ENCODE measurements at places on chromosomes 3 and 15.

- DNase-seq = no peak
Measured at GRCh38 chr15:72184165-72184811, 13.3 kb downstream of the GRAMD2A start.

- peak; percentile 77 for DNase-seq
Measured at GRCh38 chr15:67100801-67101581, 35.6 kb downstream of the SMAD3 start.

DNA sequence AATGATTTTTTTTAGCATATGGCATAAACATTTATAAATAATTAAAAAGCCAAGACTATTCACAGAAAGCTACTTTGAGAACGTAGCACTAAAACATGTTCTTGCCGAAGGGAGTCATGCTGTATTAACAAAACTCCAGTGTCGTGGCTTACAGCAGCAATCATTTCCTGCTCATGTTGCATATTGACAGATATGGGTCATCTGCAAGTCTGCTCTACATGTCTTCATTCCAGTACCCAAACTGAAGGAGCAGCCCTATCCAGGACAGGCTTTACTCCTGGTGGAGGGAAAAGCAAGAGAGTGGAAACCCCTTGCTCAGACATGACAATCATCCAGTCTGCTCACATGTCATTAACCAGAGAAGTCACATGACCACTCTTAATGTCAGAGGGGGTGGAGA is 87.6 kb downstream of the NEK11 start:
- no peak for DNase-seq

DNA sequence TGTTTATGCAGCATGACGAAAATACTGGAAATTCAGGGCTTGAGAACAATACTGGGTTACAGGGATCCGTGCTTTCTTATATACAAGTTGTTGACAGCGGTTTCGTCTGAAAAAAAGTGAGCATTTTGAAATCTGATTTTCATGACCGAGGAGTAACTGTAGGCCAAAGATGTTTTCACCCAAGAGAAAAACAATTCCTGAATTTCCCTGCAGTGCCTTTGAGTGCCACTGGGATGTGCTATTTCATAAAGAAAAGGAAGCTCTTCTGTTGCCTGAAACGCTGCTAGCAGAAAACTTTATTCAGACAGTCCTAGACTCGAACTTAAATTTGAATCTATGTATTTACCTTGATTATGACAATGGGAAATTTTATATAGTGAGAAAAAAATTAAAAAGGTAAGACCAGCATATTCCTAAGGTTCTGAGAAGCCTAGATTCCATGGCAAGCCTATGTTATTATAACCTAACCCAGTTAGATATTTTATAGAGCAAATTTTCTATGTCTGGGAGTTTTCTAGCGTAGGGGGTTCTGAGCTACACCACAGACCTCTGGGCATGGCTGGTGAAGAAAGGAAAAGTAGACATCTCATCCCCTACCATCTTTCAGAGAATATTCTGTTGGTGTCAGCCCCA is 30.2 kb downstream of the KCNAB1 start:
- no peak for DNase-seq

DNA sequence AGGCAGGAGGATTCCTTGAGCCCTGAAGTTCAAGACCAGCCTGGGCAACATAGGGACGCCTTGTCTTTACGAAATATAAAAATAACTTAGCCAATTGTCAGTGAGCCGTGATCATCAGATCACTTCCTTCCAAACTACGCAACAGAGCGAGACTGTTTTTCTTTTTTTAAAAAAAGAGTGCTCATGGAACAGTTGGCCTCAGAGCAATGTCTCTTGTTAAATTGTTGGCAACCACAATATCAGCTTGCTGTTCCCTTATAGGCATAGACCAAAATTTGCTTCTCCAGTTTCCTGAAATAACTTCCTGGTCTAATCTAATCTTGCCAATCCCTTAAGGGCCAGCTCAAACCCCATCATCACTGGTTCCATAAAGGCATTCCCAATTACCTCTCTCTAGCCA is 93.3 kb upstream of the SLC4A7 start:
- DNase-seq = no peak

DNA sequence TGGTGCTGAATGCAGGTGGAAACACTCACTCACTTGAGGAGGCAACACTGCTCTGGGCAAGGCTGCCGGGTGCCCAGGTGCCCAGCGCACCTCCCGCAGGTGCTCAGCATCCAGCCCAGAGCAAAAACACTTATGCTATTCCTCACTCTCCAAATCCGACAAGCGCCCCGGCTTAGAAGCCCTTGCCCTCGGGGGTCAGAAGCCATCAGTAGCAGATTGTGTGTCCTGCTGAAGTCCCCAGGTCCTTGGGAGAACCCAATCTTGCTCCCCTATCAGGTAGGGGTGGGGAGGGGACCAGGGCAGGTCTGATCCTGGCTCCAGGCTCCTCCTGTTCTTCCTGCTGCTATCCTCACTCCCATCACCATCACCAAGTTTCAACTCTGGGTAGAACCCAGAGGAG is 46.7 kb downstream of the TLE3 start:
- DNase-seq = no peak

DNA sequence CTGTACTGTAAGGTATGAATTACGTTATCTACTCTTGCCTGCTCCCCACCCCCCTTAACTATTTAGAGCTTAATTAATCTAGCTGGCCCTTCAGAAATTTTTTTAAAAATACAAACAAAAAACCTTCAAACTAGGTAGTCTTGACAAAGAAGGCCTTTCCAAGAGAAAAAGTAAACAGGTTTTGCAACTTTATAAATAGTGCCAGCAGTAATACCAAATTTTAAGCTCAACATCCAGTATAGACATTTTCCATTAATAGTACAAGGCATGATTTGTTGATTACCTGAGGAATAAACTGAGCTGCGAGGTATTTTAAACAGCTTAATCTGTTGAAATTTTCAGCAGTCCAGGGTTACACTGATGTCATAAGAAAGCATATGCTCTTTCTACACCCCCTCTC is 20.1 kb downstream of the STX19 start:
- DNase-seq = no peak

DNA sequence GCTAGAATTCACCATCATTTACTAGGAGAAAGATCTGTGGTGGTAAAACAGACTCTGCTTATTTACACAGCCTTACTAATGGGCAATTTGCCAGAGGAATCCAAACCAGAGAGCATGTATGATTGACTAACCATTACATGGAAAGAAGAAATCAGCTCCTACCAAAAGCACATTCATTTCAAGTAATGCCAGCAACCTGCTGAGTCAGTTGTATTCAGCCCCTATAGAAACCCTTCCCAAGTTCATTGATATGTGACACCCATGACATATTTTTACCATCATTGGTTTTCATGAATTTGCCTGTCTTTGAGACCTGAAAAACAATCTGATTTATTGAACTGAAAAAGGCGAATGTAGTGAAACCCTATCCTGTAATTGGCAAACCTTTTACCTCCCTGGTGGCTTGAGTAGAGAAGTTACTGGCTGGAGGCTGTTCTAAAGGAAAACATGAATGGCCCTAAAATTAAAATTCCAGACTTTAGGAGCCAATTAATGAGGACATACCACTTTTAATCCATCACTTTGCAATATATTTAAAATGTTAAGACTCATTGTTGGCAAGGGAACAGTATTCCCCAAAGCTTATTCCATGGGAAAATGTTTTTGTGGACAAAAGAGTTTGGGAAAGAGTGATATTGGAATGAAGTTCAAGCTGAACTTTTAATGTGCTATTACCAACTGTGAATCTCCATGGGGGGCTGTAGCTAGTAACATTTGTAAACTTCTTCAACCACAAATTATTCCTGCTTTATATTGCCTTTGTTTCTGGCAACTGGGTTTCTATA is 542.9 kb downstream of the FHIT start:
- DNase-seq = no peak

- no peak for DNase-seq
Measured at GRCh38 chr3:157530637-157531300, 27.6 kb upstream of the VEPH1 start.

- no peak for DNase-seq
Measured at GRCh38 chr15:88098361-88098760, 158.2 kb downstream of the NTRK3 start.

DNA sequence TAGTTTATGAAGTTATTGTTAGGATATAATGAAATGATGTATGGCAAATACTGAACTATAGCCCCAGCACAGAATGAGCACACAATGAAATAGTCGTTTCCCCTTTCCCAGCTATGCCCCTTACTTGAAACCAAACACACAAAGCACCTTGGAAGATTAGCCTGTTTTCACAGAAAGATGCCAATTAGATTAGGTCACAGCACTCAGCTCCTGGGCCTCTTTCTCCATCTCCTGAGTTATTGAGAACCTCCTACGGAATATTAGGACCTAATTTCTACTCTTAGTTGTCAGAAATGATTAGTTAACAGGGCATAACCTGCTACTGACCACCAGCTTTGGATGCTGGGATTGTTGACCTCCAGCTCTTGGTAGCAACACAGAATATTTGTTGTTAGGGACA is 269.4 kb upstream of the ROPN1 start:
- DNase-seq = no peak

DNA sequence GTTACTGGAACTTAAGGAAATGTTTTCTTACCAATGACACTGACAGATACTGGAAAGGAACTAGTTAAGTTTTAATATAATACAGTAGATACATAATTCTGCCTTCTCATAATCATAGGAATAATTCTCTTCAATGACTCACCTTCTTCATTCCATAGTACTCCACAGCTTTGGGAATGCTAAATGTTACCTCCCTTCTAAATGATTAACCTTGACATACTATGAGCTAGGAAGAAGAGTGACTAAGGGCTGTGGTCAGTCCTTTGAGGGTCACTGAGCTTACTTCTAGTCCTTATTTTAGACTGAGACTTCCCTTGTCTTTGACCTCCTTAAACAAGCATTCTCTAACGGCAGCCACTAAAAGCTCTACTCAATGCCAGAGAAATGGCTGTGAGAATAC is 69.6 kb upstream of the PPIB start:
- no peak for DNase-seq

- no peak for DNase-seq
Measured at GRCh38 chr3:149848238-149848637, 35.2 kb downstream of the RNF13 start.

DNA sequence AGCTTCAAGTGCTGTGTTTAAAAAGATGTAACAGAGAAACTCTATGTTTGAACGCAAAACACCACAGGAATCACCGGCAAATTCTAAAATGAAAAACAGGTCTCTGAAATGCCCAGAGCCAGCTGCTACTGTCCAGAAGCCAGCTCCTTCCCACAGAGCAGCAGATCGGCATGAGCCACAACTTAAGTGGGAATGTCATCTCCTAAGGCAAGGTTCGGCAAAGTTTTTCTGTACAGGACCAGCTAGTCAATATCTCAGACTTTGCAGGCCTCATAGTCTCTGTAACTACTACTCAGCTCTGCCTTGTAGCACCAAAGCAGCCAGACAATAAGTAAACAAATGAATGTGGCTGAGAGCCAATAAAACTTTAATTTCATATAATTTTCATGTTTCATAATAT is 4.9 kb downstream of the PLOD2 start:
- no peak for DNase-seq

- no peak for DNase-seq
Measured at GRCh38 chr15:77727635-77728304, 95.1 kb upstream of the LINGO1 start.

DNA sequence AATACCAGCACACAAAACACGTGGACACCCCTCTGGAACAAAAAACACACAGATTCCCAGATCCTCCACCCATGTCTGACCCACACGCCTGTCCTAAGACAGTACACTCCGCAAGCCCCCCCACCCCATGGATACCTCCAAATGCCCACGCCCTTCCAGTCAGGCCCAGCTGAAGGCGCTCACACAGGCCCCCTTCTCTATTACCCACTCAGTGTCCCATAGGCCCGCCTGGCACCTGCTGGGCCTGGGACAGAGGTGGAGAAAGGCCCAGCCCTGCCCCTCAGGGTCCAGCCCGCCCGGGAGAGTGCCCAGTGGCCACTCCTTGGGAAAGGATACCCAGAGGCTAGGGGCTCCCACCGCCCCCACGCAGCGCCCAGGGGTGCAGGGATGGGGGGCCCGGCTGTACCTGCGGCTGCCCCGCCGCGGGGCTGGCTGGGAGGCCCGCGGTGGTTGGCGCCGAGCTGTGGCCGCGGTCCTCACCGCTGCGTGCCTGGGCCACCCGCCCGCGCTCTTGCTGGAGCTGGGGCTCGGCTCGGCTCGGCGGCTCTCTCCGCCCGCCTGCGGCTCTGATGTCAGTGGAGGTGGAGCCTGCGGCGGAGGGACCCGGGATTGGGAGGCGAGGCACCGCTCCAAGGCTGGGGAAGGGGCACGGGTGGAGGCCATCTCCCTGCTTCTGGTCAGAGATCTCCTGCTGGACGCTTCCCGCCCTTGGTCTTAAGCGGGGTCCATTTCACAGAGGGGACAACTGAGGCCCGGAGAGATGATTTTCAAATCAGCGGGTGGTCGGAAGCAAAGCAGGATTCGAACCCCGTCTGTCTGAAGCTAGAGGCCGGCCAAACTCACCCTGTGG is at the start of gene CAMK1:
Gene CAMK1 (minus strand): TSS at position 522 of the 850 bp plus-strand sequence. CDS start 2,198 bp downstream, outside the sequence.
- peak; percentile 57 for DNase-seq

DNA sequence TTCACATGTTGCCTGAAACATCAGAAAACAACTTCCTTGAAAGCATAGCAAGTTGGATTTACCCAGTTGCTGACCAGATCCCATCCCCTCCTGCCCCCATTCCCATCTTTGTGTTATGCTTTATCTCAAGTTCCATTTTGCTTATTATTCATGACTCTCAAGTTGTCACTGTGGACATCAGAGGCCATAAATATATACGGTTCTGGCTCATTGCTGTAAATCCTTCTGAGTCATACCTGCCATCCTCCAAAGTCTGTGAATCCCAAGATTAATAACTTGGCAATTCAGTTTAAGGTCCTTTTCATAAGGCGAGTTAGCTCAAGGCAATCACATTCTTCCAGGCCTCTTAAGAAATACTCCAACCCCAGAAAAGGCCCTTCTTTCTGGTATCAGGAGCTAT is 126.2 kb upstream of the C2CD4B start:
- DNase-seq = no peak

- DNase-seq = no peak
Measured at GRCh38 chr3:70744536-70744935, 432.1 kb upstream of the MDFIC2 start.

GRCh38 chr3:162019817-162020216 is 523.2 kb downstream of the OTOL1 start:
- no peak for DNase-seq

GRCh38 chr3:46349484-46350261 is 4.2 kb upstream of the CCR2 start:
- no peak for DNase-seq

DNA sequence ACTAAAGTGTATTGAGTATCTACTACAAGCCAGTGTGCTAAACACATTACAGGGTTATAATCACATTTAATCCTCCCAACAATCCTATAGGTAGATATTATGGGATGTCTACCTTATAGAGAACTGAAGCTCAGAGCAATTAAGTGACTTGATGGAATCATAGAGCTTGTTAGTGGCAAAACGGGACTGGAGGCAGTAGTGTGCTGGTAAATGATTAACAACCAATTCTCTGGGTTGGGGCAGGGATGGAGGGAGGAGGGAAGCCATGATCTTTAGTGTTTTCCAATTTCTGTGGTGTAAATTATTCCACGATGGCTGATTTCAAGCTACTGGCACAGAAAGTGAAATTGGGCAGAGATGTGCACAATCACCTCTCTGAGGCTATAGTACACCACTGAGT is 18.5 kb upstream of the CSRNP1 start:
- no peak for DNase-seq

All from stimulated activated naive CD4-positive, alpha-beta T cell treated with Interleukin-2 at 50 U/mL for 16 hours (primary cell).